ENCODE measurements at places on chromosomes 4 and X.
A peak's percentile ranks its signal among the peaks of the same experiment; 100 is the strongest.

DNA sequence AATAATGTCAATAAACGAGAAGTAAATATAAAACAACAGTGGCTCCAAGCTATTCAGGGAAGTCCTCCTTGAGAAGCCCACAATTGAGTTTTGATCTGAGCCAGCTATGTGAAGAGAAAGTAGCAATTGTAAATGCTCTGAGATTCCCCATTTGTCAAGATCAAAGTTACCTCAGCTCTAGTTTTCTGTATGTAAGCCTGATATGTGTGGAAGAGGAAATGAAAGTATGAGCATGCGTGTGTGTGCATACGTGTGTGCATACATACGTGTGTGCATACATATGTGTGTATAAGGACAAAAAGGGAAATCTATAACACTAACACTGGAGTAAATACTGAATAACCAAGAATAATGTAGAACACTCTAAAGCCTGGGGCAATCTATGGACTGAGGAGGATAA lies 130.3 kb downstream of the SCFD2 start:
- no peak for DNase-seq

- no peak for DNase-seq
These were observed 221.1 kb downstream of the PTTG2 start for GRCh38 chr4:38181286-38181685.

DNA sequence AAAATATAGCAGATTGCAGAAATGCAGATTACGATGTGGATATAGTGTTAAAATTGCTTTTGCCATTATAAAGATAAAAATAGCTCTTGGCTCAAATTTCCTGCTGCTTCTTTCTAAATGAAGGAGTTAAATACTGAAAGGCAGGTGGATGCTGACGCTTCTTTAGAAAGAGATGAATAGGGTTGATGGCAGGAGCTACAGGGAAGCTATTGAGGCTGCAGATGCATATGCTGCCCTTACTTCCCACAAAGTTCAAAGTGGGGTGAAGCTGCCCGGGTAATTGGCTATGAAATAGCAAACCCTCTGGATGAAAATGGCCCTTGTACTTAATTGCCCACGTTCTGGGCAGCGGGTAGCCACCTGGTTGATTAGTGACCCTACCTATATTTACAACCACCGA lies 379.5 kb downstream of the ZIC3 start:
- DNase-seq, result no peak

DNA sequence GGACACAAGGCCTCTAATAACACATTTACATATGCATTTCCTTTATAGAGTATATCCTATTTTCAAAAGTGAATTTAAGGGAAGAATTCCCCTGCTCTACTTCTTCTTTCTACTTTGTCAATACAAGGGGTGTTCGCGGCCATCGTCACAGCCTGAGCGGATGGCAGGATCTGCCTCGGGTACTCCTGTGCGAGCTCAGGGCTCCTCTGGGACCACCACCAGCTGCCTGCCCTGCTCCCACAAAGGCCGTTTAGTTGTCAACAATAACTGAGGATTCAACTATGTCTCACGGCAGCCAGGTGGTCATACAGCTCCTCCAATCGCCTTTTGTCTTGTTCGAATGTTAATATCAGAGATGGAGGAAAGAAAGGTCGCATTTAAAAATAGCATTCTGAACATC lies 228.2 kb upstream of the TENM3 start:
- no peak for DNase-seq

- peak; percentile 6 for DNase-seq
These were observed 39.4 kb downstream of the PPM1K start for GRCh38 chr4:88244816-88245579.

GRCh38 chr4:186134257-186134656 lies 29.8 kb downstream of the FAM149A start:
- no peak for DNase-seq

GRCh38 chrX:110315551-110315950 lies 2.3 kb downstream of the AMMECR1 start:
- DNase-seq, result no peak

DNA sequence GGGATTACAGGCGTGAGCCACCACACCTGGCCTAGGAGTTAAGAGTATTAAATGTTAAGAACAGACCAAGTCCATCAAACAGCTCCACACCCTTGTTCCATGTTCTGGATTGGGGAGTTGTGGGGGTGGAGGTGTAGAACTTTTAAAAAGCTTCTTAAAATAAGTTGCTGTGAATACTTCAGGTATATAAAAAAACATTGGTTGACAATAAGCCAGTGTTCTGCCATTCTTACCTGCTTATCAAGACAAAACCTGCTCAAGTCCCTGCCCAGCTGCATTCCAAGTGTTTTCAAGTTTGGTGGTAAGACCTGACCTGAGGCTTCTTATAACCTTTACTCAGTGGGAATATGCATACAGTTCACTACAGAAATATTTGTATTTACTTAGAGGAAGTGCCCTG lies 6.4 kb downstream of the RBM3 start:
- no peak for DNase-seq
